ENCODE measurements at places on chromosomes 5 and 9.

GRCh38 chr9:91166796-91167366 is 194.8 kb downstream of the AUH start:
- DNase-seq, result no peak

DNA sequence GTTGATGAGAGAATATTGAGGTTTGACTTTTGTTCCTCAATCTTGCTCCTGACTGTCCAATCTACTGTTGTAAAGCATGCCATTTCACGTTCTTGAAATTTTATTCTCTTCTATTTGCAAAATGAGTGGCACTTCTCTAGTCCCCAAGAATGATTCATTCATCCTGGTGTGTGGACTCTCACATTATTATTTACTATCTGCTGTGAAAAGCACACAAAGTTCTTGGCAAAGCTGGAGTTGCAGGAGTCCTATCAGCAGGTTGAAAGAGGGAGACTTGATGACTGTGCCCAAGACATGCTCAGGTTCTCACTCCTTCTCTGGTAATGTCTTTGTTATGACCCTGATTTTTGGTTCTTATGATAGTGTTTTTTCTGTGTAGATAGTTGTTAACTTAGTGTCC is 382.6 kb downstream of the DMRTA1 start:
- DNase-seq, result no peak

DNA sequence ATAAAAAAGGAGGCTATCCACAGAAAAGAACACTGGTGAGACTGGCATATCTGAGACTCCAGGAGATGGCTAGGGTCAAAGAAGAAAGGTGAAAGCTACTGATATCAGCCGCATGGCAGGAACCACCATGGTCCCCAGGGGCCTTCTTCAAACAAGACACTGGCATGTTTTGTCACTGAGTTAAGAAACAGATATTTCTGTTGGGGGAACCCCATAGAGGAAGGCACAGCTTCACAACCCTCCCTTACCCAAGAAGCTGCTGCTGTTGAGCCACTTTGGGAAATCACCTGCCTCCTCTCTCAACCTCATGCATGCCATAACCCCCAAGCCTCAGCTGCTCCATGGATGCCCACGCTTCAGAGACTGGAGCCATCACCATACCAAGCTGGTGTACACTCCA is 13.3 kb upstream of the BTNL3 start:
- no peak for DNase-seq

DNA sequence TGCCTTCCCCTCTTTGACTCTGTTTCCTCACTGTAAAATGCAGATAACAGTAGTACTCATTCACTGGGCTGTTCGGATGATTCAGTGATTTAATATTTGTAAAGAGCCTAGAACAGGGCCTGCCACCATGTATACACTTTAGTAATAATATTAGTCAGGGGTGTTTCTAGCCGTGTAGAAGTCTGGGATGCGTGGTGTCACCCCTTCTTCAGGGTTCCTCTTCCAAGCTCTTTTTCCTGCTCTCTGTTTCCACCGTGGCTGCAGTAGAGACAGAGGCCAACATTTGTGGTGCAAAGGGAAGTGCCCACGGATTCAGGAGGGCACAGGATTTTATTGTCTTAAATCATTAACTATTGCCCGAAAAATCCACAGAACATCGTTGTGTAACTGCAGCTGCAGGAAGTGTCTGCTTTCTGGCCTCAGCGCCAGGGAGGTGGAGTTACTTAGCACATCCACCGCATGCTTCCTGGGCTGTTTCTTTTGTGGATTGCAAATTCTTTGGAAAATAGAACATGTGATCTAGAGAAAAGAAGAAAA is 61.7 kb downstream of the TRIO start:
- peak; percentile 83 for DNase-seq

DNA sequence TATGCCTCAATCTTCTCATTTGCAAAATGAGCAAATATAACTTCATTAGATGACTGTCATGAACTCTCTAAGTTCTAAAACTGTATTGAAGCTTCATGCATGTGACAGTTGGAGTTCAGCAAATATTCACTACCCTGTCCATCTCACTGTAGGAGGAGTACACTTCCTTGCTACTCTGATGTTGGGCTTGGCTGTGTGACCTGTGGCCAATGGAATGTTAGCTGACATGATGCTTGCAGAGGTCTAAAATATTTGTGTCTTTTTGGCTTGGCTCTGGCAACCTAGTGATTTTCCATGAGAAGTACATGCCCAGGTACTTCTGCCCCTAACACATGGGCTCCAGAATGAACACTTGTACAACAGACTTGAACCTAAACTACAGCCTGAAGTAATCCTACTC is 203.1 kb upstream of the ANKH start:
- no peak for DNase-seq

DNA sequence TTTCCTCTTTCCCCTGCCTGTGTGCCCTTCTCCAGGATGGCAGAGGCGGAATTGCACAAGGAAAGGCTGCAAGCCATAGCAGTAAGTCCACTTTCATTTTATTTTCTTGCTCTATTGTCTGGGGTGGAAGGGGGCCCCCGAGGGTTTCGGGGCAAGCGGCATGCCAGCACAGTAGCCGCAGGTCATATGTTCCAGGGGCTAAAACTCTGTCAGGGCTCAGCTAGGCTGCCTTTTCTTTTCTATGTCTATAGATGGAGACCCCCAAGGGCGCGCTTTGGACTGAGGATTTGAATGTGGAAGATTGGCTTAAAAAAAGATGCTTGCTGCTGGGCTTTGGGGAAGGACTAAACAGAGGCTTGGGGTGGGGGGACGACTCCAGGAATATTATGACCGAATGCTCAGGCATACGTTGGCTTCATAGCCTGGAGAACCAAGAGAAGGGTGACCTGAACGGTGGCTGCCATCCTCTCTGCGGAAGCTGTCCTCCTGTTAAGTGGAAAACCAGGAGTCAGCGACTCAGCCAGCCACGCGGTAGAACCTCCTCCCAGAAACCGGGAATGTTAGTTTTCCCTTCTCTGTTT is 545 bp downstream of the PALM2AKAP2 start:
- DNase-seq, result peak; percentile 13

GRCh38 chr9:134811079-134811672 is 69.4 kb upstream of the FCN2 start:
- no peak for DNase-seq

DNA sequence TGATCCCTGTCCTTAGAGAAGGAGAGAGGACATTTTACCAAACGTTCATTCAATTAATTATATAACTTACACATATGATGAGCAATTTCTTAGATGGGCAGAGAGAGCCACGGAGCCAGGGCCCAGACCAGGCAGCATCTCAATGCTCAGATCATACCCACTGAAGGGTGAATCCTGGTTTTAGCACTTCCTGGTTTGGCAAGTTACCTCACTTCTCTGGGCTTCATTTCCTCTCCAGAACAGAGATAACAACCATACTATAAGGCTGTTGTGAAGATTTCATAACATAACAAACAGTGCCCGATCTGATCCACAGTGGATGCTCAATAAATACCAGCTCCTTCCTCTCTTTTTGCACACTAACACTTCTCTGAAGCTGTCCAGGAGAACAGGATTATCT is 271.1 kb downstream of the DENND1A start:
- DNase-seq, result peak; percentile 23

DNA sequence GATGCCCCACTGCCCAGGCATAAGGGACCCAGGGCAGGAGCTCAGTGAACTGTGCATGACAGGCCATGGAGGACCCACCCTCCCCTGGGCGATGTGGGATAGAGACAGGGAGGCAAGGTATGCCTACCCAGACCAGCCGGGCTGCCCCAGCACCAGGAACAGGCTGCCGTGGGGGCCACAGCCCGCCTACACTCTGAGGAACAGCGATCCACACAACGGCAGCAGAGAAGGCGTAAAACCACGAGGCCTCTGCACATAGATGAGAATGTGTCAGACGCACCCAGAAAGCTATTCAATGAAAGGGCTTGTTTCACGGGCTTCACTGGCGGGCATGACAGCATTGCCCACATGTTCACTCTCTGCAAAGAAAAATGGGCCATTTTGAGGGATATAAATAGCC is 49.5 kb downstream of the SEMA4D start:
- DNase-seq, result no peak

GRCh38 chr5:143479394-143479793 is 75.9 kb upstream of the NR3C1 start:
- DNase-seq, result no peak

GRCh38 chr5:126921241-126922091 is 108.9 kb downstream of the MARCHF3 start:
- no peak for DNase-seq

DNA sequence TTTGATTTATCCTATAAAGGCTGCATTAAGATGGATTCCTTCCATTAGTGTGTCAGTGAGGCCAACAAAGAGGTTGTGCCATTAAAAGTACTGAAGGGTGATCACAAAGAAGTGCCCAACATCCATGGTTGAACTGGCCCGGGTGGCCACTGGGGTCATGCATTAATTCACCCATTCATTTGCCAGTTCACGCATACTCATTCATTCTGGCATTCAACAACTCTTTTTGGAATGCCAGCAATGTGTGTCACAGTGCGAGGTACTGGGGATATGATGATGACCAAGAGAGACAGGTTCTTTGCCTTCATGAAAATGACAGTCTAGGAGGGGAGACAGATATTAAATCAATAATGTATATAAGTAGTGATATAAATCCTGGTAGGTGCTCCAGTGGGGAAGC is 93.2 kb downstream of the PTTG1 start:
- DNase-seq, result no peak

DNA sequence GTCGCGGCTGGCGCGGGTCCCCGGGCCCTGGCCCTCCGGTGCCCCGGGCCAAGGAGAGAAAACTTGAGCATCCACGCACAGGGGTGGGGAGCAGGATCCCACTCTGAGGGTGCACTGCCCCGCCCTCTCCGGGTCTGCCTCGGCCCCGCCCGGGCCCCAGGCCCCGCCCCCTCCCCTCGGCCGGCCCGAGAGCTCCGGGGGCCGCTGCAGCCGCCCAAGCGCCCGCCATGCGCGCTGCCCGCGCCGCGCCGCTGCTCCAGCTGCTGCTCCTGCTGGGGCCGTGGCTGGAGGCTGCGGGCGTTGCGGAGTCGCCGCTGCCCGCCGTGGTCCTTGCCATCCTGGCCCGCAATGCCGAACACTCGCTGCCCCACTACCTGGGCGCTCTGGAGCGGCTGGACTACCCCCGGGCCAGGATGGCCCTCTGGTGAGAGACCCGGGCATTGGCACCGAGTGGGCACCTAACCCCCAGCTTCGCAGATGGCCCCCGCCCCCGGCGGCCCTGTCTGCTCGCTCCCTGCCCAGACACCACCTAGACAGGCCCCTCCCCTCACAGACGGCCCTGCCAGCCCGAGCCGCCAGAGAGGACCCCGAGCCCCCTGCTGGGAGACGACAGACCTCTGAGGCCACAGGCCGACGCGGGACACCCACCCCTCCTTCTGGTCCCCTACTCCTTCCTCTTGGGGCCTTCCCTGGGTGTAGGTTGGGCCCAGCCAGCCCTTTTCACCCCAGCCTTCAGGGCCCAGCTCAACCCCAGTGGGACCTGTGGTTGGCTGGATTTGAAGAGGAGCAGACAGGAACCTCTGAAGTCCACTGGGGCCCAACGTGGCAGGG is at the start of gene CERCAM:
CERCAM (plus strand) TSS at position 207 of the 831 bp plus-strand sequence; CDS start at position 228, 21 bp downstream.
- peak; percentile 57 for DNase-seq

GRCh38 chr5:133110709-133111108 is 58.9 kb downstream of the HSPA4 start:
- DNase-seq, result no peak

DNA sequence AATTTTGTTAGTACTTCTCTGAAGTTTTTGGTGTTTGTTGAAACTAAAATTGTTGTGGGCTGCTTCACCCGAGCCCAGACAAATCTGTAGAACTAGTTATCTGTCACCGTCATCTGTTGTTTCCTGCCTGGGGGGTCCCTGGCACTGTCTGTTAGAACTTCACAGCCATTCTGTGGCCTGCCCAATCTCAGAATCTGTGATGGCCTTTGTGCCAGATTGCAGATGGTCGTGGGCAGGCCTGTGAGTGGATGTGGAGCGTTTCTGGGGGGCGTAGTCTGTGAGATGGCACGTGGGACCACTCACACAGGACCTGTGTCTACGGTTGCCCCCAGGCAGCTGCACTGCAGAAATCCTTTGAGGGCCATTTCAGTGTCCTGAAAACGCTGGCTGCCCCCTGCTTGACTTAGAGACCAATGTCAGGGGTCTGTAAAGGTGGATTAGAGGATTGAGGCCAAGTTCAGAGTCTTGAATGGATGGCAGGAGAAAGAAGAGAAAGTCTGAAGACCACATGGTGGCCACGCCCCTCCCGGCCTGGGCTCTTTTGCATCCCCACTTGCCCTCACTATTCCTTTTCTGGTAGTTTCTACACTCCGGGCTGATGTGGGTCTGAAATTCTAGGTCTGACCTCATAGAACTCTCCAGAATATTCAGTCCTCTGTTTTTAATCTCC is 38.3 kb downstream of the TRIO start:
- no peak for DNase-seq

DNA sequence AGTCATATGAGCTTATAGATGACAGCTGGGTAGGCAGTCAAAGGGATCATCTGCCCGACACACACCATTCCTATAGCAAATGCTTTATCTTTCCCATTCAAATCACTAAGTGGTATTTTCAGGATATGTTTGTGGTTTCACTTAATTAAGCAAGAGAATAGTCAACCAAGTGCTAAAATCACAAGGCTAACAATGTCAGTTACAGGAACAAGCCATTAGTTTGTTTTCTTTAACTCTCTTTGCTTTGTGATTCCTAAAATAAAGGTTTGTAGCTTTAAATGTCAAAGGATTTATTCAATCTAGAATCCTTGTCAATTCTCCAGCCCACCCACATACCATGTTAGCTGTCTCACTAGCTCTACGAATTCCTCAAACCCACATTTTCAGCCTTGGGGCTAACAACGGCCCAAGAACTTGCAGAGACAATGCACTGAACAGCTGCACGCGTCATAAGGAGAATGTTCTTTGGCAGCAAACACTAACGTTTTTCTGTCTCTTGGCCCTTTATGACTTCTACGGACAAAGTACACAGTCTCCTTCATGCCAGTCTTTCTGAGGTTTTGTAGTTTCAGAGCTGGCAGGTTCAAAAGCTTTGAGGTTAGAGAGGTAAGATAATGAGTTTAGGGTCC is 56.6 kb downstream of the ELAVL2 start:
- DNase-seq, result no peak

DNA sequence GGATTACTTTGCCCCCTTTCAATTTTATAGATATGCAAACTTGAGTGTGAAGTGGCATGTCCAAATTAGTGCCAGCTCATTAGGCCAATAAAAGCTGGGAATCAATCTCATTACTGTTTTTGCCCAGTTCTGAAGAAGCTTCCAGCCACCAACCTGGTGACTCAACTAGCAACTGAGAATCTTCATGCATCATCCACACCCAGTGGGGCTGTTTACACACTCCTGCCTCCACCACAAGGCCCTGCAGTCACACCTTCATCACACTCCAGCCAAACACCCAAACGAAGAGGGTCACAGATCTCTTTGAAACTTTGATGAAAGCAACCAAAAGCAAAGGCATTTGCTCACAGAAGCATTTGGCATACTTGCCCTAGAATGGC is 41.3 kb upstream of the S1PR3 start:
- no peak for DNase-seq

DNA sequence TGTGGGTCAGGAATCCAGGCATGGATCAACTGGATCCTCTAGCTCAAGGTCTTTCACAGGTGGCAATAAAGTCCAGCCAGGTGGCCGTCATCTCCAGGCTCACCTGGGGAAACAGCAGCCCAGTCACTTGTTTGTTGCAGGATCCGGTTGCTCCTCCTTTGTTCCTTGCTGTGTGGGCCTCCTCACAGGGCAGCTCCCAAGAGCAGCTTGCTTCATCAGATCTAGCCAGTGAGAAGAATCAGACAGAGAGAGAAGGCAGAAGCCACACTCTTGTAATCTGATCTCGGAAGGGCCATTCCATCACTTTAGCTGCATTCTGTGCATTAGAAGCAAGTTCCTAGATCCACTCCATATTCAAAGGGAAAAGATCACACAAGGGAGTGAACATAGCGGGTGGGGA is 3.2 kb upstream of the HSD17B3 start:
- no peak for DNase-seq
